ENCODE measurements at places on chromosomes 13 and 19. TPM values are rescaled to one million over a fixed set of nuclear protein-coding genes. Genes with fewer than 3 reads are reported as not detected.

The POU2F2 gene
- 0.39 TPM for total RNA-seq

The ZNF578 gene
- total RNA-seq = 9.8 TPM

The SULT2A1 gene
- total RNA-seq = not detected

The ACP7 gene
- total RNA-seq = not detected

The CAPN12 gene
- 0.13 TPM for total RNA-seq

The CGB2 gene
- total RNA-seq = not detected

The CYP4F2 gene
- not detected for total RNA-seq

The ZNF491 gene
- total RNA-seq = 7.5 TPM

The NOVA2 gene
- under 0.01 TPM for total RNA-seq

The MLLT1 gene
- 26.4 TPM for total RNA-seq

The CCDC169 gene
- total RNA-seq = 2.6 TPM

The SIAH3 gene
- total RNA-seq = not detected

The MBD3L2 gene
- total RNA-seq = not detected

The RAB4B gene
- total RNA-seq = 7.4 TPM

The RAB20 gene
- total RNA-seq = 4.3 TPM

The ELOF1 gene
- total RNA-seq = 30.7 TPM

The TYROBP gene
- total RNA-seq = not detected

The MIA gene
- 4.6 TPM for total RNA-seq

The ZNF600 gene
- total RNA-seq = 13.5 TPM

The UQCRFS1 gene
- total RNA-seq = 31.1 TPM

The IZUMO2 gene
- total RNA-seq = not detected

The SH2D3A gene
- not detected for total RNA-seq

The ZSCAN22 gene
- 2.5 TPM for total RNA-seq

The PRR19 gene
- total RNA-seq = 0.43 TPM

The KLK12 gene
- total RNA-seq = not detected

The GNA15 gene
- not detected for total RNA-seq

The CADM4 gene
- 0.26 TPM for total RNA-seq

The TNNT1 gene
- total RNA-seq = 1.9 TPM

The RUBCNL gene
- 11.1 TPM for total RNA-seq

The CACTIN gene
- 14.7 TPM for total RNA-seq

The CYP4F12 gene
- total RNA-seq = not detected

The PLK5 gene
- not detected for total RNA-seq

The FFAR3 gene
- not detected for total RNA-seq

The GRK1 gene
- not detected for total RNA-seq

The KASH5 gene
- not detected for total RNA-seq

The LCP1 gene
- 0.11 TPM for total RNA-seq

The CCNE1 gene
- total RNA-seq = 6.2 TPM

The SBK2 gene
- not detected for total RNA-seq
